ENCODE measurements at places on chromosomes 11 and 22.

DNA sequence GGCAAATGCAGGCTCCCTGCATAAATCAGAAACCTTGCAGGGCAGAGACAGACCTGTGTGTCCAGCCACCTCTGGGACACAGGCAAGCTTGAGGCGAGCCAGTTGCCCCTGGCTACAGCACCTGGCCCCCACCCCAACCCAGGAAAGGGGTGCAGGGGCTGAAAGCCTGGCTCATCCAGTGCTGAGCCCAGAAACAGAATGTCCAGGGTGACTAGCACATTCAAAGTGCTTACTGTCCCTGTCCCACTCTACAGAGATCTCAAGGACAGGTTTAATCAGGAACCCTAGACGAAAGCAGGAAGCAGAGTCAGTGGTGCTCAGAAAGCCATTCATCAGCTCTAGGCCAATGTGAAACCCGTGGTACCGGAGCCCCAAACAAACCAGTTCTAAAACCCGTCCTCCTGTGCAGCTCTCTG, 31.9 kb downstream of the PLEKHA7 start:
- no peak for DNase-seq

DNA sequence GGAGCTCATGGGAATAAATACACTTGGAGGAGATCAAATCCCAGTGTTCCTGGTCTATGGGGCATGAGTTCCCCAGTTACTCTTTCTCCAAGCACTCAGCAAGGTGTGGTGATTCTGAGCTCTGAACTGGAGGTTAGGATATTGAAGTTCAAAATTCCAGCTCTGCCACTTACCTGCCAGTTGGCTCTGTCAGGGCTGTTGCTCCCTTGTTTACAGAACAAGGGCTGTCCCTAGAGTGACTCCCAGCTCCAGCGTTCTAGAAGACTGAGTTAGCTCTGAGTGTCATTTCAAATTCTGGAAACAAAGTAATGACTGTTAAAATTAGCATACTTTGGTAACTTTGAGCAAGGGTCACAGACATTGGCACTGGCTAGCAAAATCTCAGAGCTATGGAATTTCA, 69.7 kb upstream of the ZBED5 start:
- DNase-seq = no peak

GRCh38 chr22:41934284-41935014, 7.8 kb upstream of the TNFRSF13C start:
- DNase-seq = no peak

DNA sequence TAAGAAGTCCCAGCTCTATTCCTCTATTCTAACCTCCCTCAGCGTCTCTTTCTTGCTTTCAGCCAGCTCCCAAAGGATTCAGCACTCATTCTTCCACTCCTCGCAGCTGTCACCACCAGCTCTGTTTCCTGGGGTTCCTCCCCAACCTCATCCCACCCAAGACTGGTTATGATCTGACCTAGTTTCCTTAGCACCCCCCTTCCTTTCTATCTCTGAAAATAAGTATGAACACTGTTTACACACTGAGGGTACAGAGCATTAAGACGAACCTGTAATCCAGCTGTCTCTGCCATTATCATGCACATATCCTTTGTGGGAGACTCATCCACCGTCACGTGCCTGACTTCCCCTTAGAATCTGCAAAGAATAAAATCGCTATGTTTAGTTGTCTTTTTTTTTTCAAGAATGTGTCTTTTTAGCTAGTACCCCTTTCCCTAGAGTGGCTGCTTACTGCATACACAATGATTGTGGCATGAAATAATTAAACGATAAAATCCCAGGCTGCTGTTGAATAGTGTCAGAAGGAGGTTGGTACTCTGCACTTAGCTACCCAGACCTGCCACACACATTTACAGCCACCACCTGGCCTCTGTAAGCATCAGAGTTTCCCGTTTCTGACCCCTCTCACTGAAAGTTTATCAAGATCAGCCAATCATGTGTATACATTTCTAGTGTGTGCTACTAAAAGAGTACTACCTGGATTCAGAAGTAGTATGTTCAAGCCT, 26.9 kb upstream of the CSTF3 start:
- no peak for DNase-seq

- no peak for DNase-seq
Measured at GRCh38 chr22:37148031-37148651, 1.6 kb downstream of the IL2RB start.

DNA sequence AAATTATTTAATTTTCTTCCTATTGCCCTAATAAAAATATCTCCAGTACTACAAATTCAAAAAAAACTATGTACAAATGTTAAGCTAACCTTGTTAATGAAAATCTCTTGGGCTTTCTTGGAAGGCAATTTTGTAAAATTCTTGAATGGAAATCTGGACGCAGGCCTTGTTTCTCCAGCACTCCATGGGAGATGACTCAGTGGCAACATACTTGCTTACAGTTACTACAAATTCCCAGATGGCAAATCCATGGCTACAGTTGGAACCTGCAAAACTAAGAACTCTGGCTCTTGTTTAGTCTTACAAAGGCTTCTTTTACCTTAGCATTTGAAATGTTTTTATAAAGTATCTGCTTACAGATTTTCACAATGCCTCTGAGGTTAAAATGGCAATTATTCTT, 725.2 kb downstream of the DLG2 start:
- DNase-seq = no peak

- peak; percentile 4 for DNase-seq
Measured at GRCh38 chr22:27474711-27475547, 326.6 kb downstream of the MN1 start.

GRCh38 chr11:93623179-93623578, 38.3 kb upstream of the CEP295 start:
- no peak for DNase-seq

DNA sequence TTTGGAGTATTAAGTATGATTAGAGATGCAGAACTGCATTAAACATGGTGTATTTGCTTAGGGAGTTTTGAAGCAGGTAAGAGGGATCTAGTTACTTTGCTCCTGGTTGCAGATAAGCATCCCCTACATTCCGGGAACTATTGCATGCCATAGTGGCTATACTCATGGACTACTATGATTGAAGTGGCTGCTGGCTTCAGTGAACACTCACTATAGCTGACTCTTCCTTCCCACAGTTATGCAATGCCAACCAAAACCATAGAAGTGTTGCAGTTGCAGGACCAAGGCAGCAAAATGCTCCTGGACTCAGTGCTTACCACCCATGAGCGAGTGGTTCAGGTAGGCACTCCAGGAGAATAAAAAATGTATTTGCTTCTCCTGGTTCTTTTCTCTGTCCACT, 17.0 kb downstream of the COA4 start:
- DNase-seq = no peak

- DNase-seq = no peak
Measured at GRCh38 chr11:134278356-134278755, 2.2 kb downstream of the GLB1L3 start.

GRCh38 chr11:134866981-134867675, 455.1 kb upstream of the B3GAT1 start:
- DNase-seq = no peak

- no peak for DNase-seq
Measured at GRCh38 chr11:61353131-61354067, 8.3 kb downstream of the CYB561A3 start.

GRCh38 chr11:69180226-69180625, 24.5 kb downstream of the SMIM38 start:
- no peak for DNase-seq

DNA sequence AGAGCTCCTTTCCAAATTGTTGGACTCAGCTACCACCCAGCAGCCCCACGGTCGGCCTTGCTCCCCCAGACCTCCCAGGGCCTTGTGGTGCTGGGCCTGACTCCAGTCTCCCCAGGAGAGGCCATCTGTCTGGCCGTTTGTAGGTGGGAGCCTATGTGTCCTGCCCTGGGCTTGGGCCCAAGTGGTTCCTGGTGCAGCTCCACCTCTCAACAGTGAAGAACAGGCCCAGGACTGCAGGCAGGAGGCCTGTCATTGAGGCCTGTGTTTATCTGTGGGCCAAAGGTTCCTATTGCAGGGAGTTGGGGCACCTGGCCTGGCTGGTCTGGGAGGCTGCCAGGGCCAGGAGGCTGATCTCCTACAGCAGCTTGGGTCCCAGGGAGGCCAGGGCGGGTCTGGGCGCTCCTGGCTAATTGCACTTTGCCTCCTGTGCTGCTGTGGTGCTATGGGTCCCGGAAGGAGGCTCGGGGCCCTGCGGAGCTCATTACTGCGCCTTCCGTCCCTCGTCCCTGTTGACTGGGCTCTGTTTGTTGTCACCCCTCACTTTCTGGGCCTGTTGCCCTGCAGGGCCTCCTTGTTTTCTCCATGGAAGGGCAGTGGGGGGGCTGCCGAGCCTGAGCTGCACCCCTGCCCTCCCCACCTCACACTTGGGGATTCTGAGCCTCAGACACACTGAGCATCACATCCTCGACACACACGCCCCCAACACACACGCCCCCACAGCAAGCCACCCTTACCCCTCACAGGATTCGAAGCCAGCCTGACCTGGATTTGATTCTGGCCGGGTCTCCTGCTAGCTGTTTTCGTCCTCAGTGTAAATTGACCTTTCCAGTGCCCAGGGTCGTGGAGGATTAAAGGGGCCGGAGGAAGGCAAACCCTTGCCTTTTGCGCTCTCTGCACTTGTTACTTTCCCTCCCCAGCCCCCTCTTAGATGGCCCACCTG, 6.8 kb upstream of the OMP start:
- DNase-seq = no peak

- no peak for DNase-seq
Measured at GRCh38 chr11:96744697-96745096, 354.9 kb downstream of the JRKL start.

DNA sequence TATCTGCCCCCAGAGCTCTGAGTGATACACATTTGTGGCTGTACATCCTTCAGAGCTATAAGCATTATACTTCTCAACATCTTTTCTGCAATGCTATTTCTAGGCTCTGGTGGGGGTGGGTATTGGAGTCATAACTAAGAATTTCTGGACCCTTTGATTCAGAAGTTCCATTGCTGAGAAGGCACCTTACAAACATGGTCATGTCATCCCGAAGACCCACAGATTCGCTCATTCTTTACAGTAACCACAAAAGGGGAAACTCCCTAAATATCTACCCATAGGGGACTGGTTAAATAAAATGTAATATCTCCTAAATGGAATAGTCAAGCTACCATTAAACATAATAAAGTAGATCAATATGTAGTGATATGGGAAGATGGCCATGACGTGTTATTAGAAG, 98.8 kb downstream of the PRR5L start:
- no peak for DNase-seq

GRCh38 chr22:40423882-40424640, 53.7 kb downstream of the SGSM3 start:
- DNase-seq = no peak

DNA sequence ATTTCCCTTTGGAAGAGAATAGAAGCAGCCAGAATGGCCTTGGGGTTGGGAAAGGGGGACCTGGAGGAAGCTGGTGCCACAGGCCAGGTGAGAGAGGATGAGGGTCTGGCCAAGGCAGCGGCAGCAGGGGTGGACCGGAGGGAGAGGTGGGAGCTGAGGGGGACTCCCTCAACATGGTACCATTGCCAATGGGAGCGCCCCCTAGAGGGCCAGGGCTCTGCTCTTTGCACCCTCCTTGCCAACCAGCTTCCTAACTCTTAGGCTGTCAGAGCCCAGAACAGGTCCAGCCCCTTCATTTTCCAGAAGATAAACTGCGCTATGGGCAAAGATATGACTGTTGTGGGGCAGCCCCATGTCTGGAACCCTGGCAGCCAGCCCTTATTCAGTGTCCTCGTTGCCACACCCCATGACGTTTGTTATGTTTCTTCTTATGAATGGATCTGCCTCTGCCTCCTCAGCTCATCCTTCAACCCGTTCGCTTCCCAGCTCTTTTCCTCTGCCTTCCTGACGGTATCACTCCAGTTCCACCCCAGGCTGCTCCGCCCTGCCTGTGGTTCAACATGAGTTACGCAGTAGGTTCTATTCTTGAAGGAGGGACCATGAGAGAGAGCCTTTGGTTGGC, 185.2 kb downstream of the GRIK4 start:
- no peak for DNase-seq

GRCh38 chr11:57476047-57476756, 15.9 kb downstream of the RTN4RL2 start:
- DNase-seq = no peak

GRCh38 chr11:92122561-92122960, 102.1 kb upstream of the FAT3 start:
- DNase-seq = no peak

- DNase-seq = no peak
Measured at GRCh38 chr11:45144126-45145082, 2.0 kb upstream of the PRDM11 start.

GRCh38 chr11:14388352-14388751, 29.4 kb upstream of the RRAS2 start:
- DNase-seq = no peak

DNA sequence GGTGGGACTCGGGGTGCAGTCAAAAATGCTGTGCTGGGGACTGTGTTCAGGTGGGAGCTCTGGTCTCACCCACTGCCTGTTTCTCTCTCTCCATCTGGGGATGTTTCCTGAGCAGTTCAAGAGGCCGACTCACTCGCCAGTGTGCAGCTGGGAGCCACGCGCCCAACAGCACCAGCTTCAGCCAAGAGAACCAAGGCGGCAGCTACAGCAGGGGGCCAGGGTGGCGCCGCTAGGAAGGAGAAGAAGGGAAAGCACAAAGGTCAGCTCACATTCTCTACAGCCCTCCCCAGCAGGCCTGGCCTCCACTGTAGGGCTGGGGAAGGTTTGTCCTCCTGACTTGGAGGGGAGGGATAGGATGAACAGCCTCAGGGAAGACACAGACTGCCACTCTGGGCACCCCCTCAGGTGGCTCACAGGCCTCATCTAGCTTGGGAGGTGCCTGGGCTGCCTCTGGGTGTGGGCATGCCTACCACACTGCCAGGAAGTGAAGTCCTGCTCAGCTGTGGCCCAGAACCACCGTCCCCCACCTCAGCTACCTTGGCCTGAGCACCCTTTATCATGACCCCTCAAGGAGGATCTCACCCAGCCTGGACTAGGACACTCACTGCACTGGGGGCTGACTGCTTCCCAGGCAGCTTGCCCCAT, 13.0 kb downstream of the TUB start:
- no peak for DNase-seq

- no peak for DNase-seq
Measured at GRCh38 chr11:64772303-64773018, 5.9 kb downstream of the SF1 start.

- DNase-seq = no peak
Measured at GRCh38 chr11:103378931-103379330, 269.7 kb downstream of the DYNC2H1 start.

GRCh38 chr22:45210577-45210976, 30.1 kb downstream of the KIAA0930 start:
- no peak for DNase-seq

- DNase-seq = no peak
Measured at GRCh38 chr11:15027956-15028355, 45.4 kb upstream of the CALCB start.

GRCh38 chr22:20979243-20979809, 2.8 kb upstream of the LZTR1 start:
- DNase-seq = no peak

DNA sequence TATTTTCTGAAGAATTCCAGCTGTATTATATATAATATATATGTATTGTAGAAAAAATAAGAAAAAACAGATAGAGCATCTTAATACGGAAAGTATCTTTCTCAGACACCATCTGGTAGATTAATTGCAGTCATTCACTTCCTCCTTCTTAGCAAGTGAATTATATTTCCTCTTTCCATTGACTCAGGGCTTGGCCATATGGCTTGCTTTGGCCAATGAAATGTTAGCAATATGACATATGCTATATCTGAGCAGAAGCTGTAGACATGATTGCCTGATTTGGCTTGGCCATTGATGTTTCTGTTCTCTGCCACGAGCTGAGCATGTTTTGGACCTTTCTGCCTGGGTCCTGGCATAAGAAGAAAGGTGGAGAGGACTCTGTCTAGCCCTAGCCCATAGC, 34.4 kb upstream of the ZBED5 start:
- no peak for DNase-seq
